CD4-positive, alpha-beta T cell treated with Interleukin-2 at 100 ng/mL for 4 hours (primary cell): ENCODE measurements at places on chromosomes 12 and 14.

- DNase-seq, result no peak
These were observed 279.6 kb upstream of the TMEM132C start for GRCh38 chr12:127987199-127987901.

DNA sequence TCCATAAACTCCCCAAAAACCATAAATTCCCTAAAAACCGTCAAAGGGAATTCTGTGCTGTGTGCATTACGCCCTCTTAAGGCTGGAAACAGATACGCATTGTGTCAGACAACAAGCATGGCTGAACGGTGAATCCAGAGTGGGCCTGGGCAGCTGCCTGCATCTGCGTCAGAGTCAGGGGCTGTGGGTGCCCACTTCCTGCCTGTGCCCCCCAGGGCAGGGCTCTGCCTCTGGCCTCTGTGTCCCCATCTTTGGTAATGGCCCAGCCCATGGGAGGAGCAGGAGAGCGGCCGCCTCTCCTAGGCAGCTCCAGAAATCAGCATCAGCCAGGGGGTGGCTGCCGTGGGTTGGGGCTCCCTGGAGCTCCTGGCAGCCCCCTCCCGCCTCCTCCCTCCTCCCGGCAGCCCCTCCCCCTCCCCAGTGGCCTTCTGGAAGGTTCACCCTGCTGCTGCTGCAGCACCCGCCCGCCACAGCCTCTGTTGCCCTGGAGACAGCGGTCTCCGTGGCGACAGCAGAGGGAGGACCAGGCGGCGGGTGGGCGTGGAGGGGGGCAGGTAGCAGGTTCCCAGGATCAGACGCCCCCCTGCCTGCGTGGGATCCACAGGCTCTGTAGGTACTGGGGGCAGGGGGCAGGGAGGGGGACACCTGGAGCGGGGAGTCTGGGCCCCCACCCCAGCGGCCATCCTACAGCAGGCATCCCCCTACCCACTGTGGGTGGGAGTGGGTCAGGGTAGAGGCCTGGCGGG is 5.9 kb downstream of the MMP17 start:
- DNase-seq, result no peak

GRCh38 chr14:33120966-33121365 is 182.3 kb downstream of the NPAS3 start:
- no peak for DNase-seq

GRCh38 chr12:79441534-79441933 is 249.2 kb downstream of the PAWR start:
- no peak for DNase-seq

- DNase-seq, result no peak
These were observed 42.1 kb upstream of the CHGA start for GRCh38 chr14:92880851-92881250.

- DNase-seq, result no peak
These were observed 21.7 kb upstream of the VRTN start for GRCh38 chr14:74326369-74327152.

- peak; percentile 34 for DNase-seq
These were observed 91.2 kb downstream of the CEP128 start for GRCh38 chr14:80850197-80850814.

GRCh38 chr12:78192979-78193378 is 362.3 kb downstream of the NAV3 start:
- no peak for DNase-seq

GRCh38 chr12:33605757-33606156 is 166.1 kb upstream of the SYT10 start:
- DNase-seq, result no peak

GRCh38 chr14:72796935-72797334 is 97.0 kb downstream of the DPF3 start:
- no peak for DNase-seq

- peak; percentile 67 for DNase-seq
These were observed 24.5 kb upstream of the PPP1R13B start for GRCh38 chr14:103871596-103872480.

- no peak for DNase-seq
These were observed 2.9 kb upstream of the DYRK2 start for GRCh38 chr12:67645601-67646000.

GRCh38 chr12:101493556-101493955 is 18.4 kb downstream of the SPIC start:
- DNase-seq, result no peak

GRCh38 chr12:75568393-75568792 is 57.0 kb upstream of the KRR1 start:
- no peak for DNase-seq

DNA sequence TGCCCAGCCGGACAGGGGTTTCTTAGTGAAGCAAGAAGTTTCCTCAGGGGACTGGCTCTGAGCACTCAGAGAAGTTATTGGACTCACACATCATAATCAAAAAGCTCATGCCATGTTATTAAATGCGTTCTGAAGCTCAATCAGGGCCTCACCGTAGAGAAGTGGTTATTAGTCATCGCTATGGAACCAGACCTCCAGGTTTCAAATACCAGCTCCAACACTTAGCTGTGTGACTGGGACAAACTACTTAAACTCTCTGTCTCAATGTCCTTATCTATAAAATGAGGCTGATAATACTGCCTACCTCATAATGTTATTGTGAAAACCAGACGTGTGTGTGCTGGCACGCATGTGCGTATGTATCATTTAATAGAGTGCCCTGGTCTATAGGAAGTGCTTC is 7.3 kb downstream of the STAT6 start:
- DNase-seq, result no peak

GRCh38 chr14:70789961-70790360 is 19.4 kb downstream of the MAP3K9 start:
- DNase-seq, result no peak

- no peak for DNase-seq
These were observed 7.7 kb upstream of the SLC24A4 start for GRCh38 chr14:92315050-92315805.

DNA sequence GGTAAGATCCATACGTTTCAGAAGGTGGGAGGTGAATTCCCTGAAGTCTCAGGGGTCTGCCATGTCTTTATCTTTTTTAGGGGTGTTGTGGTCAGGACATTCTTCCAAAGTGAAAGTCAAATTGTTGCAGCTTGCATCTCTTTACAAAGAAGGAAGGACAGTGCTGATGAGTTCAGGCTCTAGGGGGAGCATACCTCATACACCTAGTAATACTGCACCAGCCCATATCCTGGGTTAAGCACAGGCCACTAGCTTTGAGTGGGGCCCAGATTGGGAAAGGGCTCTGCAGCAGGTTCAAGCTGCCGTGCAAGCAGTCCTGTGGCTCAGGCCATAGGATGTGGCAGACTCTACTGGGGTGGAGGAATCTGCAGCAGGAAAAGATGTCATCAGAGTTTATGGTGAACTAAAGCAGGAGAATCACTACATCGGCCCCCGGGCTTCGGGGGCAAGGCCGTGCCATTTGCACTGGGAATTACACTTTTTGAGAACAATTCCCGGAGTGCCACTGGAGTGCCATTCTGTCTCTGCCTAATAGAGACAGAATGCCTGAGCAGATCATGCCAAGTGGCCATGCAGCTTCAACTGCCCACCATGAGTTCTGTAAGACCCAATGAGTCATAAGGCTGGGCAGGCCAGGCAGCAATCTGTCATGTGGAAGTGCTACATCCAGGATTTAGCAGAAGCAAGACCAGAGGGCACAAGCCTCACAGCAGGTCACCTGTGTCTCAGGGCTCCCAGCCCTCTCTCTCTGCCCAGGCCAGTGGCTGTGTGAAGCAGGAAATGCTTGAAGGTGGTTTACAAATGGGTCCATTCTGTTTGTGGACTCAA is 32.3 kb downstream of the DIO3 start:
- DNase-seq, result no peak

GRCh38 chr14:55800156-55800785 is 220.3 kb downstream of the KTN1 start:
- no peak for DNase-seq

DNA sequence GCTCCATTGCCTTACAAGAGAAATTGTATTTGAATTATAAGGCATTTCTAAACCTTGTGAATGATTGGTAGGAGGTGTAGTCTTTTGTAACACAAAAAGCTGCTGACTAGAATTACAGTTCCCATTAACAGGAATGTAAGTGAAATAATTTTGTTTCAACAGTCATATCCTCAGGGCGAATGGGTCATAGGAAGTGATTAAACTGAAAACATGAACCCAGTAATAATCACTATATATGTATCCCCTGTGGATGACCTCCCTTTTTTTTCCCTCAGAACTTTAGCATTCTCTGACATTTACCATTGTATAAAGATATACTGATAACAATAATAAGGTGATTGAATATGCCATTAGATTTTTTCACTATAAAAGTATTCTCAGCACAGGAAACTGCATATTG is 312.3 kb downstream of the ATP23 start:
- DNase-seq, result no peak

DNA sequence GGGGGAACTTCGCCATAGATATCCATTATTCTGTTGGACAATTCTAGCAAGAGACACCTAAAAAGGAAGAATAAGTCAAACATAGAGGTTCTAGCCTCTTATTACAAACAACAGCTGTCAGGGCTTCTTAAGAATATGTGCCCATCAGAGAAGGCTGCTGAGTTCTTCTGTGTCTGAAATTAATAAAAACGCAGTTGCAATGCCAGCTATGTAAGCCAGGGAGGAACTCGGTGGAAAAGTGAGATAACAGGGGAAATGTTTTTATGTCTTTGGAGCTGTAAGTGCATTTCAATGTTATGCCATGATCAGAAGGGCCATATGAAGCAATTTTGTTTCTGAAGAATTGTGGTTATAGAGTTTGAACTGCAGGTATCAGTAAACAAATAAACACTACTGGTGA is 95.0 kb downstream of the SYT1 start:
- DNase-seq, result no peak

- no peak for DNase-seq
These were observed 178.0 kb downstream of the FOXN3 start for GRCh38 chr14:89239023-89239422.

DNA sequence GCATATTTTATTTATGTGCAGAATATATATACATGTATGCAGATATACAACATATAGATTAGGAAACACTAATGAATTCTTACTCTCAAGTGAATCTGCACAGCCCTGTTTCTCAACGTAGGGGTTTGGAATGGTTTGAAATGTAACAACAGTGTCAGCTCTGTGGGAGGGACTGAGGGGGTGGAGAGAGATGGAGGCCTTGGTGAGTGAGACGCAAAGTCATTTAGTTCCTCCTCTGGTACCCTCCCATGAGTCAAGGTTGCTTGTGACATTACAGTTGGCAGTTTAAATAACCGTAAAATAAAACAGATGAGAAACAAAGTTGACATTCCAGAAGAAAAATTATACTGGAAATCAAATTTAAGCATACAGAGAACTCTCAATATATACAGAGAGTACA is 313.0 kb upstream of the PRKD1 start:
- DNase-seq, result no peak

DNA sequence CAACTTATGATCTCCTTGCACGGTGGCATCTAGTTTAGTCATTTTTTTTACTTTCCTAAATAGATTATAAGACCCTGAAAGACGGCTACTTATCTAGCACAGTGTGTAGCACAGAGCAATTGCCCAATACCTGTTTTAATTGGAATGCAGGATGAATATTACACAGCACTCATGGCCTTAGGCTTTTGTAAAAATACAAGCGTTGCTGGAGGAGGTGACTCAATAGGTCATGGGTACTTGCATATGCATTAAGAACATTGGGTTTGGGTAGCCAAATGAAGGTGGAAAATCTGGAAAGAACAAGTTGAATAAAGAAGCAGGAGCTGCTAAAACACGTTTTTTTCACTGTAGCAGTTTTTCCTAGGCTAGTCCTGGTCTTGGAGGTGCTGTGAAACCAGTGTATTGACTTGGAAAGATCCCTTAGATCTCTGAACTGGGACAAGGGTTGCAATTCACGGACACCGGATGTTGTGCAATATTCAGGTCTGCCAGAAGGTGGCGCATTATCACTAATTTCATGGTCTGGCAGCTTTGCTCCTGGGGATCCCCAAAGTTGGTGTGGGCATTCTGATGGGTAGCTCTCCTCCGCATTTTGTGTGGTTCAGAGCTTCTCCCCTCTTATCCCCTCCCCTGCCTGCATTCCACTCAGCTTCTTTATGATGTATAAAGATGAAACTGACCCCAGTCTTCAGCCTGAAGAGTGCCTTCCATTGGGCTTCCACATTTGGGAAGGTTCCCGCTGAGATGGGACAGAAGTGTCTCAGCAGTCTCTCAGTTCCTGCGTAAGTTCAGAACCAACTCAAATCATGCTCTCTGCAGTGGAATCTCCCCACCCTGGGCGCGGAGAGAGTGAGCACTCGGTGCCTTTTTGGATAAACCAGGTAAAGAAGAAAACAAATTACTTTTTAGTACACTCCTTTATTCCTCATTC is 278.3 kb downstream of the NRXN3 start:
- DNase-seq, result peak; percentile 12

- no peak for DNase-seq
These were observed 58.8 kb upstream of the AP4S1 start for GRCh38 chr14:30966415-30967363.

GRCh38 chr12:76080017-76080728 is 4.3 kb downstream of the NAP1L1 start:
- DNase-seq, result no peak

DNA sequence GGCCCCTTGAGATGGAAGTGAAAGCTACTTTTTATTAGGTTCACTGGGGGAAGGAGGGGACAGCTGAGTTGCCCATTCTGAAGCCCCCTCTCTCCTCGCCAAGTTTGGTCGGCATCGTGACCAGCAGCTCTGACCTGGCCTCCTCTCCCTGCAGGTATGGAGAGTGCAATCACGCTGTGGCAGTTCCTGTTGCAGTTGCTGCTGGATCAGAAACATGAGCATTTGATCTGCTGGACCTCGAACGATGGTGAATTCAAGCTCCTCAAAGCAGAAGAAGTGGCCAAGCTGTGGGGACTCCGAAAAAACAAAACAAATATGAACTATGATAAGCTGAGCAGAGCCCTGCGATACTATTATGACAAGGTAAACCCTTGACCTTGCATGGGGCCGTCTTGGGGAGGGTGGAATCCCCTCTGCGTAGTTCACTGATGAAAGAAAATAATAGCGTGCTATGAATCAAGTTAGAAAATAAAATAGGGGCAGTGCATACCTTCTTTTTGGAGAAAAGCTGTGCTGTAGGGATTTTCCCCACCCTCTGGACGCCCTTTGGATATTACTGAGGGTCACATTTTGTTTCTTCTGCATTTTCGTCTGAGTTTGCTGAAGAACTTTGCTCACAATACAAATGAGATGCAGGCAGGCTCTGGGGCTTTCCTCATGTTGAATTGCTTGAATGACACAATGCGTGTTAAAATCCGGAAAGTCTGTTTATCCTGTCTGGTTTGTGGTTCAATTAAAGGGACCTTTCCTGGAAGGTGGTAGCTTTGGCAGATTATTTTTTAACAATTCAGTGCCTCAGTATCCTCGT is 29.4 kb downstream of the ELK3 start:
- no peak for DNase-seq
